Hematopoietic multipotent progenitor cell treated with erythropoietin and hydrocortisone succinate and interleukin-3 and kit ligand, for 8 days (in vitro differentiated cells): ENCODE measurements at places on chromosomes 7 and 10.
A peak's percentile ranks its signal among the peaks of the same experiment; 100 is the strongest.

GRCh38 chr7:18792871-18793595 lies 297.5 kb downstream of the HDAC9 start:
- no peak for DNase-seq

- peak; percentile 26 for DNase-seq
Observed at GRCh38 chr7:83655951-83656556, 7.1 kb upstream of the SEMA3E start.

DNA sequence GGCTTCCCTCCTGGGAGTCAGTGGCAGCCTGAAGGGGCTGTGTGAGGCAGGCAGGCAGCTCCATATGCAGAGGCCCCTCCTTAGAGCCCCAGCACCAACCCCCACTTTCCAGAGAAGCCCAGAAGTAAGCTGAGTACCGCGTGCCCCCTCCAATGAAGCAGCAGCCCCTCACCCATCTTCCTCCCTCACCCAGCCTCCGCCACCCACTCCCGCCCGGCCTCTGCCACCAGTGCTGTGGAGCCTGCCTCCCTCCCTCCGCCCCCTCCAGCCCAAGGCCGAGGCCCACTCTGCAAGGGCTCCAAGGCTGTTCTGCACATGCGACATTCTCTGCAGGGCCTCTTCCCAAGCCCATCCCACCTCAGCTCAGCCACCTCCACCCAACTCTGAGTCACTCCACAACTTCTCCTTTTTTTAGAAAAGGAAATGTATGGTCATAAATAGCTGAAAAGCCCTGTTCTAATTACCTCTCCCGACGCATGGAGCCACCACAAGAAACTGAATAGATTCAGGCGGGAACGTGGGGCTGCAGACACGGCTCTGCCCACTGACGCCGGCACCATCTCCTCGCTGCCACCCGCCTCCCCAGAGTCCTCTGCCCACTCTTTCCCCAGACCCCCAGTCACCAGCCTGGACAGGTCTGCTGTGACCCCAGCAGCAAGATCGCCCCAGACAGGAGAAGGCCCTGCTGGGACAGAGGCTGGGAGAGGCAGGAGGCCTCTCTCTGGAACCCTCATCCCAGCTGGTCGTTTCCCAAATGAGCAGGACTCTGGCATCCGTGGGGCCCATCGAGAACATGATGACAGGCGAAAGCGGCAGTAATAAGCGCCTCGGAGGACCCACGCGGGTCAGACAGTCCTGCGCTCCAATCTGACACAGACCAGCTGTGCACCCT lies 213.9 kb downstream of the MAD1L1 start:
- DNase-seq: peak; percentile 78

GRCh38 chr10:119917777-119918176 lies 25.2 kb downstream of the SEC23IP start:
- peak; percentile 26 for DNase-seq

- DNase-seq: peak; percentile 67
Observed at GRCh38 chr10:88389456-88389855, 193.7 kb downstream of the RNLS start.

- DNase-seq: no peak
Observed at GRCh38 chr10:75197906-75198305, 12.7 kb upstream of the VDAC2 start.

GRCh38 chr10:133592716-133593115 lies 27.3 kb upstream of the SYCE1 start:
- DNase-seq: no peak

- DNase-seq: no peak
Observed at GRCh38 chr7:74429153-74429747, 24.5 kb upstream of the GTF2IRD1 start.

GRCh38 chr7:151173386-151174245 lies 6.1 kb upstream of the GBX1 start:
- DNase-seq: no peak

DNA sequence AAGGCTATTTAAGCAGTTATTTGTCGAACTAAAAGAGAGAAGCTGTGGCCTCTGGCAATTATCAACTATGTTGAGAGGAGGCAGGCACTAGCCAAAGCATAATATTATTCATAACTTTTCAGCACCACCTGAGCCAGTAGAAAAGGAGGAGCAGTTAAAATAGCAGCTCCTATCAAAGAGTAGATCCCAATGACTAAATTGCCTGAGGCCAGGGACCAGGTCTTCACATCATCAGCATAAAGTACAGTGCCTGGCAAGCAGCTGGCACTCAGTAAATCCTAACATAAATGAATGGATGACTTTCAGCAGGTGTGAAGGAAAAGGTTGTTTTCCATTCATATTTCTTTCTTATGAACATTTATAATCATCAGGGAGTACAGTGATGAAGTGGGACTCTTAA lies 309.0 kb upstream of the IMMP2L start:
- no peak for DNase-seq

GRCh38 chr10:71029411-71029892 lies 141.1 kb upstream of the PCBD1 start:
- no peak for DNase-seq

DNA sequence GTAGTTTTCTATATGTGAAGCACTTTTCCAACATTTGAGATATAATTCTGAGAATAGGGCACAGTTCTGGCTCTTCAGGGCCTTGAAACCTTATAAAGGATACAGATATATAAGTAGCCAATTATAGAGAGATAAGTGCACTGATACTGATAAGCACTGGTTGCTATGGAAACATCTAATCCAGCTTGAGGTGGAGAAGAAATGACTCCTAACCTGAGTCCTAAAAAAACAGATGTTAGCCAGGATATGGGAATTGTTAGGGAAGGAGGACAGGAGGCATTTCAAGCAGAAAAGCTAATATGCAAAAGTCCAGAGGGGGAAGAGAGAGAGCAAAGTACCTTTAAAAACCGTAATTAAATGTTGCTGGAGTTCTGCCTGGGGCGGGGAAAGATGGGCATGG lies 30.8 kb downstream of the STRIP2 start:
- DNase-seq: no peak

DNA sequence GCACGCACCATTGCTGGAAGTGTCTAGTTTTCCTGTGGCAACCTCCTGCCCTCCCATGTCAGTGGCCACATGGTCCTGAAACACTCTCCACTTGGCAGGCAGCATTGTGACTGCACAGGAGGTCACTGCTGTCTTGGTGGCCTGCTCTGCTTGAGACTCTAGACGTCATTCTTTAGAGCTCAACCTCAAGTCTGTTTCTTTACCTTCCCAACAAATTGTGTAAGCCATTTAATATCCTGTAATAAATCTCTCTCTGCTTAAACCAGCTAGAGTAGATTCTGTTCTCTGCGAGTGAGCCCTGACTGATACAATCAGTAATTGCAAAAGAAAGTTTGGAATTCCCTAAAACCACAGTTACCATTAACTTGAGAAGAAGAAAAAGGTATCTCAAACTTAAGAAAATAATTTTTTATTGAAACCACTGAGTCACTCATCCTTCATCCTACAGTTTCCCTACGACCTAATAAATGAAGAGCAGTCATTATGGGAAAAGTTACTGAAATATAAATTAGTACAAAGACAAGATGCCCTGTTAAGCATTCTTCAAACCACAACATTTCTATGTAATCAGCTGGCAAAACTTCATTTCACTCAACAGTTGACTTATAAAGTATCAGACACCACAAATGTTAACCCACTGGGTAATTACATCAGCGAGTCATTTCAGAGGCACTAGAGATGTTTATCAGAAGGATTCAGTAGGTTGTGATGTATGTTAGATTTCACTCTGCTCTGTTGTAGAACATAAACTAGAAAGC lies 18.0 kb downstream of the SLC25A13 start:
- DNase-seq: no peak

DNA sequence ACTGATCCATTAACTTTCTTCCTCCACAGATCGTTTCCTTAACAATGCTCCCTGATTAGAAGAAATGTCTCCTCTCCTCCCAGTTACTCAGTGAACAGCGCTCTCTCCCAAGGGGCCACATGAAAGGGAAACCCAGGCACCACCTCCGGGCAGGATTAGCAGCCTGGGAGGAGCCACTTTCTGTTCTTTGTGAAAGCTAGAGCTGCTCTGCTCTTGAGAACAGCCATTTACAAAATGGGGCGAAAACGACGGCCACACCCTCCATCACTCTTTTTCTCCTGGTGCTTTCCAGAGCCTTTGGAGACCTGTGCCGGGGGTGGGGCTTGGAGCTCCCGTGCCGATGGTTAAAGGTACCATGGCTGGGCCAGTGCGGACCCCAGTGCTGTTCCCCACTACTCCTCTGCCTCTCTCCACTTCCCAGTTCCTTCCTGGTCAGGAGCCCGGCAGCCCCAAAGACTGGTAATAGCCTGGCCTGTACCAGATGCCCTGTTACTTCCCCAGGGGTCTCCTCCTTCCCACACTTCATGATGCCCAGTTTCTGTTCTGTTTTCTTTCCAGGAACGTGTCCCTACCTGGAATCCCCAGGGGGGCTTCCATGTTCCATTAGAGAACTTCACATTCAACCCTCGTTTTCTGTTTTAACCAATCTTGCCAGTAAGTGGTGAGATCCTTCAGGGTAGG lies 402.9 kb upstream of the GALNT17 start:
- no peak for DNase-seq

DNA sequence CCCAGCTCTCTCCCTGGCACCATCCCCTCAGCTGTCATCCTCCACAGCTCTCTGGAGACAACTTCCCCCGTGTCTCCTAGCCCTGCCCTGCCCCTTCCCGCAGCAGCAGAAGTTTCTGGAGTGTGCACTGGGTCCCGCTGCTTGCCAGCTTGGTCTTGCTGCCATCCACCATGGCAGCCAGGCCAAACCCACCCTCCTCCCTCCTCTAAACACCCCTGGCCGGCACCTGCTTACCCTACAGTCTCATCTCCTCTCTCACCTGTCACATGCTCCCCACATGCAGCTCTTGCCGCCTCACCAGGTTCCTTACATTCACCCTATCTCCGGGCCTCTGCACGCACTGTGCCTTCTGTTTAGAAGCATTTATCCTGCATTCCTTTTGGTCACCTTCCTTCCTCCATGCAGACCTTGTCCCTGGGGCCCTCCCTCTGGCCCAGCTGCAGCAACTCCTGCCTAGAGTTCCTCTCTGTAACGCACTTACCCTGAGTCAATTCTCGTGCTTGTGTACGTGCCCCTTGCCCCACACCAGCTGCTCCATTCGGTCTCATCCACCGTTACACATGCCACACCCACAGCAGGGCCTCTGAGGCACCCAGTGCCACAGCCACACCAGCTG lies 93.9 kb upstream of the RET start:
- no peak for DNase-seq

DNA sequence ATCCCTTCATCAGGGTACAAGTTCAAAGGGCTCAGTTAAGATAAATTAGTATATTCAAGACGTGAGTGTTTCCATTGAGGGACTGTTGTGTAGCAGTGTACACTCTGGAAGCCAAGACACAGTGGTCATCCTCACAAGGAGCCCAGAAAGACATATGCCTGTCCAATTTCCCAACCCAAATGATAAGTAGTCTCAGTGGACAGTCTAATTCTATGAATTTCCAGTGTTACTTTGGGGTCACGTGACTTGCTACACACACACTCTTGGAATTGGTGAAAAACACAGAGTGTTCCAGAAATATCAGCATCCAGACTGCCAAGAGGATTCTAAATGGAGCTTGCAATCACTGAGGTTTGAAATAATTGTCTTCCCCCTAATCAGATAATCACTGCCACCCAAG lies 365.1 kb downstream of the WDR11 start:
- no peak for DNase-seq

DNA sequence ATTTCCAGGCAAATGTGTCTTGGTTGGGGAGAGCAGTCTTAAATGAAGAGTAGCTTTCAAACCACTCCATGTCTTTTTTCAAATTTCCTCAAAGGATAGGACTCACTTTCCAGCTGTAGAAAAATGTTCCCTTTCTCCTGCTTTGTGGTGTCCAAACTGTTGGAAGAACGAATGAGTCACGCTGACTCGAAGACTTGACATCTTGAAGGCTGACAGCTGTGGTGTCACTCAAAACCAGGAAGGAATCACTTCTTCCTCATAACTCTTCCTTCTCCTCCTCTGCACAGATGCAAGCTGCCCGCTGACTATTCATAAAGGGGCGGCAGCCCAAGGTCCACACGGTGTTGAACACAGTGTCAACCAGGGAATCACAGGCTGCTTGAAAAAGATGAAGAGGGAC lies 19.2 kb downstream of the PLA2G12B start:
- no peak for DNase-seq

DNA sequence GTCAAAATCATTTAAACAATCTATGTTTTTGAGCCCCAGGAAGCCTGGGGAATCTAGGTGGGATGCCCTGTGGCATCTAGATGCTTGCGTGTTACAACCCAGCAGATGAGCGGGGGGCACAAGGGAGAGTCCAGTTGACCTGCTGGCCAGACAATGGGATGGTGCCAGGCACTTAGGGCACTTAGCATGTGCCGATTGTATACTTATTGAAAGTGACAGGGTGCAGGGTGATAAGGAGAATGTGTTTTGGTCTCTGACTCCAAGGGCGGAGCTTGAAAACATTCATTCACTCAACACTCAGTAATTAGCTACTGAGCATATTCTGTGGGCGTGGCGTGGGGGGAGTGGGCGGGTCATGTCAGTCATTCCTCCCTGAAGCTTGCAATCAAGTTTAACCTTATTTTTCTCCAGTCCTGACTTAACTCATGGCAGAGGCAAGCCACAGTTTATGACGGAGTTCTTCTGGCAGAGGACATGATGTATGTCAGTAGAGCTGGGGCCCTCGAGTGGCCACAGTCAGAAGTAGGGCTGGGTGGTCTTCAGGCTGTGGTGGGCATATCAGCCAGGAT lies 115.1 kb downstream of the PRKCQ start:
- DNase-seq: peak; percentile 75

DNA sequence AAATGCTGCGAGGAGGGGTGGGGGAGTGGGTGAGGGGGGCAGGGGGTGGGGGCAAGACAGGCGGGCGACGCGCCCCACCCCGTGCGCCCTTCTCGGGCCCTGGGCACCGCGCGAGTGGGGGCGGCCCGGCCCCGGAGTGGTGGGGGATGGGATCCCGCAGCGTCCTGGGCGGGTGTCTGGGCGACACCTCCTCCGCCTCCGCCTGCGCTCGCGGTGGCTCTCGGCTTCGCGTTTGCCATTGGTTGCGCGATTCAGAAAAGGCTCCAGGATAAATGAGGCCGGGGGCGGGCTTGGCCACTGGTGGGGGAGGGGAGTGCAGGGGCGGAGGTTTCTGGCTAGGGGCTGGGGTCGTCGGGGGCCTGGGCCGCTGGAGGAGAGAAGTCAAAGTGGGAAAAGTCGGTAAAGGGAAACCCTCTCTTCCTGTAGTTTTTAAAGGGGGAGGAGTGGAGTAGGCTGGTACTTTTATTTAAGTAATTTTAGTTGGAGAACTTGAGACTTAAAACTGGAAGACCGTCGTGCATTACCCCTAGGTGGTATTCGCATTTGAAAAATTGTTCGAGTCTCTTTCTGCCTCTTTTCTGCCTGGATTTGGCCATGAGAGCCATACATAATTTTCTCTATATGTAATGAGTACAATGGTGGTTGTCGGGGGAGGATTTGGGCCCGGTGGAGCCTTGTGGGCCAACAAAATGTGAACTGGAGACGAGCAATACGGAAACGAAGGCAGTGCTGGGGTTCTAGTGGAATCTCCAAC lies 992 bp upstream of the IGF2BP3 start:
- peak; percentile 16 for DNase-seq
